ENCODE measurements at places on chromosomes 16 and 17.

- peak; percentile 19 for DNase-seq
Measured at GRCh38 chr16:1610899-1611632, 806 bp downstream of the IFT140 start.

GRCh38 chr17:77531002-77531401, 390.2 kb downstream of the SEC14L1 start:
- no peak for DNase-seq

DNA sequence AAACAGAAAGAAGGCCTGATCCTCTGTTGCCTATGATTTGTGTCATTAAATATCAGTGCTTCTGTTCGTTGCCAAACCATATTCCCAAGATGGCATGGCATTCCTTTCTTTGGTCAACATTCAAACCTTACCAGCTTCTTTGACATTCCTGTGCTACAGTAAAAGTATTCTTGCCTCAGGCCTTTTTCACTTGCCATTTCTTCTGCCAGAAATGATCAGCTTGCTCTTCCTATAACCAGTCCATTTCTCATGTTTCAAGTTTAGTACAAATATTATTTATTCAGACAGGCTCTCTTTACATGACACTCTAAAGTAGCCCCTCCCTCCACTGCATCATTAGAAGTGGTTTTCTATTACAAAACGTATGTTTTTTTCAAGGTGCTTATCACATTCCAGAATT, 278.3 kb downstream of the KCNJ2 start:
- no peak for DNase-seq

DNA sequence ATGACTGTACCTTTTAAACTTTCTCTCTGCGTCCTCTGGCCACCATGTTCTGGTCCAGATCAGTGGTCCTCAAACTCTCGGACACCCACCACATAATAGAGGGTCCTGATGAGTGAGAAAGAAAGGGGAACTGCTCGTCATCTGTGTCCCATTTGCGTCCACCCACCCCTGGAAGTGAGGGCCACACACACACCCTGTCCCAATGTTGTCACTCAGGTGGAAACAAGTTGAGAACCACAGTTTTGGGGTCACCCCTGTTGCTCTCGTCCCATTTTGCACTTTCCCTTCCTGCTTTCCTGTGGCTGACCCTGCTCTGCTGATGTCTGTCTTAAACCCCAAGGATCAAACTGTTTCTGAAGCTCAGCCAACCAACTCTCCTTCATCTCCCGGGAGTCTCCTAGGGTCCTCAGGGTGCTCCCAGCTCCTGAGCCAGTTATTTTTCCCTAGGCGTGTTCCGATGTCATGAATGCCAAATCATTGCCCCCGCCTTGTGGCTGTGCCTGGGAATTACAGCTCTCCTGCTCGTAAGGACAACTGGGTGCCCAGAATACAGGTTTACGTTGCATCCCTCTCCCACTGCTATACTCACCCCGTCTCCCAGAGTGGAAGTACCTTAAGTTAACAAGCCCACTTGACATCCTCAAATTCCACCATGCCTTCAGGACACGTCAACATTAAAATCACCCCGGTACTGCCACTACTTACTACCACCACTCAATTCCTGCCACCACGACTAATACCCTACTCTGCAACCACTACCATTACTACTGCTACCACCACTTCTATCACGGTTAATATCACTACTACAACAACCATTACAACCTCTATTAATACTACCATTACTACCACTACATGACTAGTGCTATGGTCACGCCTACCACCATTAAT, 26.0 kb upstream of the HNF1B start:
- peak; percentile 35 for DNase-seq

GRCh38 chr16:23692190-23692837, 13.6 kb downstream of the PLK1 start:
- no peak for DNase-seq

DNA sequence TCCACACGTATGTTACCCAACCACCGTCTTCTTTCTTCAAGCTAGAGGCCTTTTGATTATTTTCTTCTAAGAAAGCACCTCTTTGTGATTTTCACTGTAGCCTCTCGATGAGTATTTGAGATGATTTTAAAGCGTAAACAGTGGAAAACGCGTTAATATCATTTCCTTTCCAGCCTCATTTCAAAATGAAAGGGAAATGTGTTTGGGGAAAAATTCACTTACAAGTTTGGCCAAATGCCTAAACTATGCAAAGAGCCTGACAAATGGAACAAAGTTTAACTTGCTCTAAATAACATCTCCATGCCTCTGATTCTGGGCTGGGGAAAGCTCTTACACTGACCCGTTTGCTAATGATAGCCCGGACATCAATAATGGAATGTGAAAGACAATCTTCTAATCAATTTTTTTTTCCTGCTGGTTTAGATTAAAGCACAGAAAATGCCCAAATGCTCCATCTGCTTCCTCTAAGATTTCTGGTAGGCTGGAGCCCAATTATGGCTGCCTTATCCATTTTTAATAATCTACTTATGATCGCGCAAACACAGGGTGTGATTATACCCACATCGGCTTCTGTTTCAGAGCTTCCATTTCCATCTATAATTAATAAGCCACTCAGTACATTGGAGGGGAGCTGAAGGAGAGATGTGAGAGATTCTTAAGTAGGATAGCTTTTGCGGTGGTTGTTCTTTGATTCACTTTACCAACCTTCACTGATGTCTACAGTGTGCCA, 43.5 kb downstream of the HS3ST2 start:
- no peak for DNase-seq
